ENCODE measurements at places on chromosomes 2 and 18.

DNA sequence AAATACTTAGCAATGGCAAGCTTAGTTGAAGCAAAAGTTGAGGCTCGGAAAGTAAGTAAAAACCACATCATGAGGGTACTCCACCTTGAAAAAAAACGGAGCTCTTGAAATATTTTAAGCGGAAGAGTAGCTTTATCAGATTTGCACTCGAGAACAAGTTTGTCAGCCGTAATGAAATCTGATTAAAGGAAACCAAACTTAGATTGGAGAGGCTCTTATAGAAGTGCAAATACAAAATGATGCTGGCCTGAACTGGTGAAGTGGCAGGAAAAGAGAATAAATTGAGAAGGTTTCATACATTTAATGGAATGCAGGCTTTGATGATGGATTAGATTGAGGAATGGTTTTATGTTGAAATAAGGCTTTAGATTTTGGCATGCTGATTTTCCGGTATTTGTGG, 484.2 kb downstream of the PID1 start:
- DNase-seq = no peak

- DNase-seq = no peak
Observed at GRCh38 chr2:50951437-50951836, 80.5 kb downstream of the NRXN1 start.

GRCh38 chr2:424306-425171, 136.6 kb upstream of the ALKAL2 start:
- DNase-seq = no peak

- no peak for DNase-seq
Observed at GRCh38 chr18:49359732-49360444, 100.6 kb downstream of the DYM start.
